ENCODE measurements at places on chromosomes 16 and 17.

- peak; percentile 20 for DNase-seq
These were observed 56.0 kb downstream of the TNFRSF13B start for GRCh38 chr17:16915752-16916556.

DNA sequence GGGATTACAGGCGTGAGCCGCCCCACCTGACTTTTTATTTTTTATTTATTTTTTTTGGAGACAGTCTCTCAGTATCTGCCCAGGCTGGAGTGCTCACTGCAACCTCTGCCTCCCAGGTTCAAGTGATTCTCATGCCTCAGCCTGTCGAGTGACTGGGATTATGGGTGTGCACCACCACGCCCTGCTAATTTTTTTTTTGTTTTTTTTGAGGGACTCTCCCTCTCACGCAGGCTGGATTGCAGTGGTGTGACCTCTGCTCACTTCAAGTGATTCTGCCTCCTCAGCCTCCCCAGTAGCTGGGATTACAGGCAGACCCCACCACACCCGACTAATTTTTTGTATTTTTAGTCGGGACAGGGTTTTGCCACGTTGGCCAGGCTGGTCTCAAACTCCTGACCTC lies 7.7 kb downstream of the ZNF207 start:
- no peak for DNase-seq

DNA sequence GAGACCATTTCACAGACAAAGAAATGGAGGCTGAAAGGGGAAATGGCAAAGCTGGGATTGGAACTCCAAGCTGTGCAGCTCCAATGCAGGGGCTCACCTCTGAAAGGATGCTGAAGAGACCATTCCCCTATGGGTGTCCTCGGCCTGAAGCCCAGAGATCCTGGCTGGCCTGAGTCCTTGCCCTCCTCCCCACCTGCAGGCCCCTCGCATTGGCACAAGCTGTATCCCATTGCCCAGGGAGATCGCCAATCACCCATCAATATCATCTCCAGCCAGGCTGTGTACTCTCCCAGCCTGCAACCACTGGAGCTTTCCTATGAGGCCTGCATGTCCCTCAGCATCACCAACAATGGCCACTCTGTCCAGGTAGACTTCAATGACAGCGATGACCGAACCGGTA lies 2.6 kb downstream of the CA7 start:
- DNase-seq, result no peak

- DNase-seq, result no peak
These were observed 11.6 kb downstream of the WNT9B start for GRCh38 chr17:46862949-46863348.

DNA sequence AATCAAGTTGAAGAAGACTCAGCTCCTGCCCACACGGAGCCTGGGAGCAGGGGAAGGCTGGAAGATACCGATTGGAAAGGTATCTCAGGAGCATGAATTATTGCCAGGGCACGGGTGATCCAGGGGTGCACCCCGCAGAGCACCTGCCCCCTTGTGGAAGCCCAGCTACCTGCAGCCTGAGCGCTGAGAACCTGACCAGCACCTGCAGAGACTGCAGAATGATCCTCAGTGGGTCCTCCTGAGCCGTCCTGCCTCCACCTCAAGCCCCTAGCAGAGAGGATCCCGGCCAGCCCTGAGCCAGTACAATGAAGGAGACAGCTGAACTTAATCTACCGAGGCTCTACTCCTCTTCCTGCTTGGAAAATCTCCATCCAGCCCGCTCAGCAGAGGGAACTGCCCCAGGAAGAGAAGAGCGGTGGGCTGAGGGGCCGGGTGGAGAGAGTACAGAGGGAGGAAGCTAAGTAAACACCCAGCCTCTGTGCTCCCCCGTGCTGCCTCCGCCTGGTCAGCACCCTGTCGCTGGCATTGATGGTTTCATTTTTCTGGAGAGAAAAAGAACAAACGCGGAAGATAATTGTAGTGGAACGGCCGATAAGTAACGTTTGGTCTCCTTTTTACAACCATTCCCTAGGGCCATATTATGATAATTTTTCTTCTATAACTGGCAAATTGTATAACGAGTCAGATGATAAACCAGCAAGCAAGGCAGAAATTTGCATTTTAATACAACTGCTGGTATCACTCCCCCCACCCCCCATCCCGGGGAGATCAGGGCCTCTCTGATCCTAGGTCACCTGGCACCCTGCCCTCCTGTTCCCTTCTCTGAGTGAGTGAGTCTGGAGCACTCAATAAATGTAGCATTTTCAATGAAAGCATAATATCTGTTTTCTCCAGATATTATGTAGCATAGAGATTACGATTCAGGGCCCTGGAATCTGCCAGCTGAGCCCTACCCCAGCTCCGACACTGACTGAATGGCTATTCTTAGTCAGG lies 204.5 kb upstream of the RPL38 start:
- peak; percentile 58 for DNase-seq

DNA sequence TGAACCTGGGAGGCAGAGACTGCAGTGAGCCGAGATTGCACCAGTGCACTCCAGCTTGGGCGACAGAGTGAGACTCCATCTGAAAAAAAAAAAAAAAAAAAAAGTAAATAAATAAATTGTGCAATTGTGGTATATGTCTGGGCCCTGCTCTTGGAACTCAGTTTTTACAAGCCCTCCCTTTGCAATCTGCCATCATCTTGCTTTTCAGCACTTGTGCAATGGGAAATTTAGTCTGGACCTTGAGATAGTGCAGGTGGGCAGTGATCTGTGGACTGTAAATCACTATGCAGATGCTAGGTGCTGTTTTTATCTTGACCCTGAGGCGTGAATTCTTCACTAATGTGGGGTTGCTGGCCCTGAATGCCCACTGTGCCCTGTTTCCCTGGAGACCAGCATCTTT lies 6.5 kb upstream of the RAP1GAP2 start:
- no peak for DNase-seq

- DNase-seq, result no peak
These were observed 183.6 kb downstream of the MAP2K6 start for GRCh38 chr17:69597898-69598692.

DNA sequence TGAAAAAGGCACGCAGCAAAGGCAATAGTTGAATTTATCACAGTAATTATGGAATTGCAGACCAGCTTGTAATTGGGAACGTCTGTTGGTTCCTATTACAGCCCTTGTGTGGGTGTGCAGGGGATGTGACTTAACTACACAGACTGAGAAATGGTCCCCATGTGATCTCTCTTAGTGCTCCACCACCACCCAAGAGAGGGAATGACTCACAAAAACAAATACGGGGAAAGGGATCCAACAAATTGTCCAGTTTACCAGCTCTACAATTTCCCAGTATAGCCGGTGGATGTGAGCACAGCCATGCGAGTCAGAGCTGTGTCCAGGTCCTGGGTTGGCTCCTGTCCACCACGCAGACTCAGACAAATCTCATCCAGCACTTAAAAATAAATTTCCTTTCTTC lies 337.9 kb downstream of the GRIN2A start:
- DNase-seq, result no peak

- no peak for DNase-seq
These were observed 10.8 kb downstream of the KCTD5 start for GRCh38 chr16:2692948-2693651.

DNA sequence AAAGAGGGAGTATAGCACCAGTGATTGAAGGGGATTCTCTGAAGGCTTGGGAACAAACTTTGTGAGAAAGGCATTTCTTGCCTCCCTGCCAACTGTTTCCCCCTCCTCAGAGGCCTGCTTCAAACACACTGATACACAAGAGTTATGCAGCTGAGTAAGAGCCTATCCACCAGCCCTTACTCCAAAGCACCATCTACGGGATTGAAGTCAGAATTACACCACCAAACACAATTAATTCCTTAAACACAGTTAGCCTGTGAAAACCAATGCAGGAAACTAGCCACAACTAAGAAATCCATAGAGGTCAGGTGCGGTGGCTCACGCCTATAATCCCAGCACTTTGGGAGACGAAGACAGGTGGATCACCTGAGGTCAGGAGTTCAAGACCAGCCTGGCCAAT lies 138.3 kb downstream of the SHCBP1 start:
- no peak for DNase-seq

- DNase-seq, result no peak
These were observed 138.7 kb downstream of the GAS7 start for GRCh38 chr17:10059684-10060211.

DNA sequence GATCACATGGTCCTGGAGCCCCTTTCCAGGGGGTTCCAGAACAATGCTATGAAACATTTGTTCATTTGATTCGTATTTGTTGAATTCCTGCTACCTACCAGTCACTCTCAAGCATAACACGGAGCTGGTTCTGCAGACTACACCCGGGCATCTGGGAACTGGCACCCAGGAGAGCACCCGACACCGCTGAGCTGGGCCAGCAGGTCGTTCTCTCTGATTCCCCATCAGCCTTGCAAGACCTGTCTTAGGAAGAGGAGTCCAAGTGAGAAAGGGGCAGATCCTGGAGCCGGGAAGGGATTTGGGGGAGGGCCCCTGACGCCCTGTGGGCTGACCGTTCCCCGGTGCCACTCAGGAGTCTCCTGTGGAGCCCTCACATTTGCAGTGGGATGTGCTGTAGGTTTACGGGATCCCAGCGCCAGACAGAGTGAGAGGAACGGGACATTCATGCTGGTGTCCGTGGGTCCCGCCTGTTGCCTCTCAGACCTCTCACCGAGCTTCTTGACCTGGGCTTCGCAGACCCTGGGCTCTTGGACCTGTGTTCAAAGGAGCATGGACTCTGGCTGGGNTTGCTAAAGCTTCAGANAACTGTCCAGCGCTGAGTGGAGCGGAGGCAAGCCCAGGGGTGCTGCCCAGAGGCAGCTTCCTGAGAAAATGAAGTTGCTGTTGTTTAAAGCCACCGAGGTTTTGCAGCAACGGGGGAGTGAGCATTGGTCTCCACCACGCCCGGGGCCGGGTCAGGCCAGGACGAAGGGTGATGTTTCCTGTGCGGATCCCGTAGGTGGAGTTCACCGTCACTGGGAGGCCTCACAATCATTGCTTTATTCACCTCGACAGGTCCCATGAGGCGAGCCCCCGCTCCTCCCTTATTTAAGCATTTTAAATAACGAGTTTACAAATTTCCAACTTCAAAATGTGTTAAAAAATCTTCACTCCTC lies 49.2 kb downstream of the METRNL start:
- no peak for DNase-seq

DNA sequence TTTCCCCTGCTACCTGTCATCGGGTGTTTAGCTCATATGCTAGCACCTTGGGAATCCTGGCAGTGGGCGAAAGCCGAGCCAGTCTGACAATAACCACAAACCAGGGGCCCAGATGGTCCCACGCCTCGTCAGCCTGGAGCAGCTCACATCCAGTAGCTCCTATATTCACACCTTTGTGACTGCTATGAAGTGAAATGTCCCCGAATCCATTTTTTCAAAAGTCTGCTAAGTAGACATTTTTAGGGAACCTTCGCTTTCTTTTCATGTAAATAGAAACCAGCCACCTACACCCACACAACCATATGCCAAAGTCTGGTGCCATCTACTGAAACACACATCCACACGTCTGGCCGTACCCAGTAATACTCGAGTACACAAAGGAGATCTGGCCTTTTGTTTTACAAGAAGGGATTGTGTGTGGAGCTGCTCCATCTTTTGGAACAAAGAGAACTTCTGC lies 176.8 kb downstream of the SLC39A11 start:
- DNase-seq, result no peak

DNA sequence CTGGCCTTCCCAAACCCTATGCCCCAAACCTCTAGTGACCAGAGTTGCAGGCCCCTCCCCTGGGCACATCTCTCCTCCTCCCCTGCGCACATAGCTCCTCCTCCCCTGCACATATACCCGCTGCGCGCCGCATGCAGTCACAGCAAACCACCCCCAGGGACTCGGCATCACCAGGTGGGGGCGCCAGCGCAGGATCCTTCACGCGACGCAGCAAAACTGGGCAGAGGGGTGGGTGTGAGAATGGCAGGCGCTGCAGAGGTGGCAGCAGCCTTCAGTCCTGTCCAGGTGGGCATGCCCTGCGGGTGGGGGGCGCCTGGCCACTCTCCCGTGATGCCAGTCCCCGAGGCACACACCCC lies 5.6 kb downstream of the CORO6 start:
- peak; percentile 94 for DNase-seq
